ENCODE measurements at places on chromosomes 4 and X.

DNA sequence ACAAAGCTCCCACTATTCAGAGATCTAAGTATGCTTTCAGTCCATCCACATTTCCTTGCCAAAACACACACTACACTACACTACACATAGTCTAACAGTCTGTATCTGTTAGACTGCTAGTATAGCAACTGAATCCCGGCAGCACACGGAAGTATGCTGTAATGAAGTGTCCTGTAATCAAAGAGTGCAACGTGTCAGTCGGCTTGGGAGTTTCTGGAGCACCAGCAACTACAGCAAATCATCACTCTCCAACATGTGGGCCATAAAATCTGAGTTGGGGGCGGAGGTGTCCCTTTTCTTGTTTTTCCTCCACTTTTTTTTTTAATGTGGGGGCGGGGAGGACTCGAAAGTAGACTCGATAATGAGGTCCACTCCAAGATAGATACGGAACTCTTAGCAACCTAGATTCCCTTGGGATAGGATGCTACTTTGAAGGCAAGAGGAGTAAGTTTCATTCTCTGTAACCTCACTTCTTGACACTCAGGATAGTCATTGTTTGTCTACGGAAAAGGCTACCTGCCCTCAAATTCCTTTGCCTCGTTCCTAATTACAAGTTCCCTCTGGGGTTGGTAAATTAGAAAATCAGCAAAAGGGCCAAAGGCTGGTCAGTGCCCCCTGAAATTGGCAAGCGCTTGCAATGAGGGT is 722 bp downstream of the SLC10A7 start:
- peak; percentile 6 for DNase-seq

- DNase-seq = no peak
Observed at GRCh38 chrX:104137496-104137895, 19.3 kb downstream of the SLC25A53 start.

- DNase-seq = no peak
Observed at GRCh38 chr4:40311811-40312346, 23.3 kb upstream of the CHRNA9 start.

GRCh38 chr4:153963216-153963615 is 174.3 kb upstream of the SFRP2 start:
- no peak for DNase-seq

- DNase-seq = no peak
Observed at GRCh38 chr4:121183361-121183760, 19.2 kb upstream of the TNIP3 start.

- no peak for DNase-seq
Observed at GRCh38 chr4:140675599-140676231, 80.5 kb downstream of the TBC1D9 start.

DNA sequence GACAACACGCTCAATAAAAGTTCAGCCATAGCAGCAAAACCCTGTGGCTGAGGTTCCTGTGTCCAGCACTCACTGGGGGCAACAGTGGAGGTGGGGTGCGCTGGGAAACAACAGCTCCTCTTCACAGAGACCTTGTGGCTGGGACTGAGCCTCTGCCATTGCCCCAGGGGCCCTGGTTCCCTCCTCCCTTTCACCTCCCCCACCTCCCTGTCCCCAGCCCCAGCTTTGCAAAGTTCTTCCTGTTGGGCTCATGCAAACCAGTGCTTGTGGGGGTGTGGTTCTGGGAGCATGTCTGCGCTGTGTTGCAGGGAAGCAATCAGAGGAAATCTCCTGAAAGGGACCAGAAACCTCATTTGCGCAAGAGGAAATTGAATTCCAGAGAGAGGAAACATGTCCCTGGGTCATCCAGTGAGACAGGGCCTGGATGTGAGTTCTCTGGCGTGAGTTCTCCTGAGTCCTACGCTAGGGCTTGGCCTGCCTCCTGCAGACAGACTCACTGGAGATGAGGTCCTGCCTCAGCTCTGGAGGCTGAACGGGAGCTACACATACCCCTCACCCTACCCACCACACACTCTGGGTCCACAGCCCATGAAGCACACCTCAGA is 7.4 kb downstream of the FATE1 start:
- no peak for DNase-seq

- DNase-seq = no peak
Observed at GRCh38 chr4:183201331-183201730, 102.3 kb downstream of the WWC2 start.

GRCh38 chrX:40130207-40130606 is 32.4 kb upstream of the BCOR start:
- DNase-seq = no peak

GRCh38 chr4:6908432-6909112 is 1.1 kb upstream of the TBC1D14 start:
- no peak for DNase-seq

DNA sequence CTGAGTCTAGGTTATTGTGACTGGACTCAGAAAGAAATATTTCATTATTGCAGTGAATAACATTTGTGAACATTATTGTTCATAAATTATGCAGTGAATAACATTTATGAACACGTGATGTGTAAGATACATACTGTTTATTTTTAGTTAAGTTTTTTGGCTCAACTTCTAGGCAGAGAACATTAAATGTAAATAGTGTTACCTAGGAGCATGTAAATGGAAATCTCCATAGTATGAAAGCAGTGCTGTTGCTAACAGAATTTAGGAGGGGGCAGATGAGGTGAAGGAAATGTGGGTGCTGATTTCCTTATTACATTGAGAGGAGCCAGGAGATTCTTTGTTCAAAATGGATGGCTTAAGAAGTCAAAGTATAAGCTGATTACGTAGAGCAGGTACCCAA is 45.0 kb downstream of the HTT start:
- DNase-seq = no peak

GRCh38 chr4:153771046-153771445 is 11.2 kb upstream of the RNF175 start:
- DNase-seq = no peak

- DNase-seq = no peak
Observed at GRCh38 chr4:8118035-8118434, 40.6 kb downstream of the ABLIM2 start.

DNA sequence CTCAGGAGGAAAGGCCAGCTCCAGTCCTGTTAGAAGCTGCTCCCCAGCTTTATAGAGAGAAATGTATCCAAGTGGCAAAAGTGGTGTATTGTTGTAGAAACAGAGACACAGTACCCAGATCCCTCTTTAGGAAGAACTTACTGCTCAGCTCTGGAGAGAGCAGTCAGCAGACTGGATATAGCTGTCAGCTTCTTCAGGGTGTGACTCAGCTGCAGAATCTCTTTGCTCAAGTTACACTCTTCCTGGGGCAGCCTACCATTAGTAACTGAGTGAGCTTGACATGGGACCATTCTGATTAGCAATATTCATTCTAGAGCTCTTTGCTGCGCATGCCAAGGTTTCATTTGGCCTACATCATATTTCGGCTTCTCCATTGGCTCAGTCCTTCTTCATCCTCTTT is 40.5 kb downstream of the ATP1B4 start:
- no peak for DNase-seq

GRCh38 chr4:17577665-17578481 is 875 bp downstream of the LAP3 start:
- no peak for DNase-seq

- no peak for DNase-seq
Observed at GRCh38 chr4:71549516-71550160, 210.8 kb downstream of the SLC4A4 start.

DNA sequence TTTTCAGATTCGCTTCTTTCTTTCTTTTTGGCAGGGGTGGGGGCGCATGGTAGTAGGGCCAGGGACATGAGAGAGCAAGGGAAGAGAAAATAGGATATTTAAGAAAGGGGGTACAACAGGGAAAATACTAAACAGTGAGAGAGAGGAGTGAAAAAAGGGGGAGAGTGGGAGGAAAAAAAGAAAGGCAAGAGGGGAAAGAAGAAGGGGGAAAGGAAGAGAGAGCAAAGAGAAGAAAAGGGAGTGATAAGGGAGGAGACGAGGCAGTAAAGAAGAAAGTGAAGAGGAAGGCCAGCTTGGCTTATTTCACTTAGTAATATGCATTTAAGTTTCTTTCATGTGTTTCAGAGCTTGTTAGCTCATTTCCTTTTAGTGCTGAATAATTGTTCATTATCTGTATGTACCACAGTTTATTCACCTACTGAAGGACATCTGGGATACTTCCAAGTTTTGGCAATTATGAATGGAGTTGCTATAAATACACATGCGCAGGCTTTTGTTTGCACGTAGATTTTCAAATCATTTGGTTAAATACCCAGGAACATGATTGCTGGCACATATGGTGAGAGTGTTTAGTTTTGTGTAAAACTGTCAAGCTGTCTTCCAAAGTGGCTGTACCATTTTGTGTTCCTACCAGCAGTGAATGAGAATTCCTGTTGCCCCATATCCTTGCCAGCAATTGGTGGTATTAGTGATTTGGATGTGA is 37.3 kb downstream of the CASP6 start:
- no peak for DNase-seq

GRCh38 chr4:184344899-184345572 is 127.4 kb upstream of the ENPP6 start:
- DNase-seq = no peak

DNA sequence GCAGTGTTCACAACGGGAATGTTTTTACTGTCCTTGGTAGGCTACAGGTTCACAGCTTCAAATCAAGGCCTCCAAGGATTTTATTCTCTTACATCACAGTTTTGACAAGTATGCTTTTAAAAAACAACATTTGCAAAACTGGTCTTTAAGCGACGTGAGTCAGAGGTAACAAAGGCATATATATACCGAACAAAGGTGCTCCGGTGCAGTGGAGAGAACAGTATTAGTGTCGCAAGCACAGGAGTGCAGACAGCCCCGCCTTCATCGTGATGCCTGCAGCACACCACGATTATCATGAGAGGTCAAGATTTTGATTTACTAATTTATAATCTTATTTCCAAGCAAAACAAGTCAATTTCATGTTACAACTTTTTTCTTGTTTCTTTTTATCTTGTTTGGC is 90.8 kb downstream of the GATB start:
- no peak for DNase-seq

- DNase-seq = peak; percentile 15
Observed at GRCh38 chrX:55342533-55343501, 78.1 kb upstream of the PAGE3 start.

DNA sequence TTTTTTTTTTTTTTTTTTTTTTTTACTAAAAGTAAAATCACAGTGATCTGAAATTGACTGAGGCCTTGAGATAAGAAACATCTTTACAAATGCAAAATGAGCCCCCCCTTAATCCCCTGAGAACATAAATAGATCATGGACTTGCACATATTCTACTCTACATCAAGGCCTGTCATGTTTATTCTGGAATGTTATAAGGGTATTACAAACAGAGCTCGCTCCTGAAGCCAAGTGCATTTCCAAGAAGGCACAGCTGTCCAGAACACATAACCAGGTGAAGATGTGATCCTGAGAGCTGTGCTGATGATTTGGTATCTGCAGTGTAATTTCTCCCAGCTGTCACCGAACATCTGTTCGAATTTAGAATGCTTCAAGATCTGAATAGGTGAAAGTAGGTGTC is 384.5 kb downstream of the GPAT3 start:
- no peak for DNase-seq

DNA sequence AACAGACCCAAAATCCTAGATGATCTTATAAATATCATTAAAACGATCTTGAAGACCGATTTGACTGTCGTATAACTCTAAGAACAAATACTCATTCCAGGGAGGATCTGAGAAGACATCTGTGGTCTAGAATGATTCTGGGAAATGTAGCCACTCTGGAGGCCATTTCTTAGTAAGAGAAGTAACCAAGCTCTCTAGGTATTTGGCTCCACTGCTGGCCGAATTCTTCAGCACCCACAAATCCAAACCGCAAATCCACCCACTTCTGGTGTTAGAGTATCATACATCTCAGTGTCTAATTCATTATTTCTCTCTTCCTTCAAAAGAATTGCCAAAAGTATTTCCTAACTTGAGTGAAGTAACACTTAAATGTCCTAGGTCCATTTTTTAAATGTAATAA is 23.9 kb downstream of the KLHL5 start:
- no peak for DNase-seq

- DNase-seq = no peak
Observed at GRCh38 chr4:36841583-36842326, 402.8 kb upstream of the NWD2 start.

- no peak for DNase-seq
Observed at GRCh38 chr4:122772311-122772710, 39.8 kb downstream of the BBS12 start.

DNA sequence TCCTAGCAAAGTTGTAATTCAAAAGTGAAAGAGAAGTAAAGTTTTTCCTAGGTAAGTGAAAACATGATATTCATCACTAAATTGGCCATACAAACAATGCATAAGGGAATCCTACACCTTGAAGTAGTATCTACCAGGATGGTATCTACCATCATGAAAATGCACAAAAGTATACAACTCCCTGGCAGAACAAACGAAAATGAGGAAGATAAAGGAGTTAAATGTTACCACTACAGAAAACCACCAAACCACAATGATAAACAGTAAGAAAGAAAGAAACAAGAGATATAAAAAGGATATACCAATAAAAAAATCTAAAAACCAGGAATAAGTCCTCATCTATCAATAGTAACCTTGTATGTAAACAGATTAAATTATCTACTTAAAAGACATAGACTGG is 26.9 kb downstream of the GK2 start:
- no peak for DNase-seq

GRCh38 chr4:127049526-127049925 is 583.2 kb upstream of the INTU start:
- no peak for DNase-seq

DNA sequence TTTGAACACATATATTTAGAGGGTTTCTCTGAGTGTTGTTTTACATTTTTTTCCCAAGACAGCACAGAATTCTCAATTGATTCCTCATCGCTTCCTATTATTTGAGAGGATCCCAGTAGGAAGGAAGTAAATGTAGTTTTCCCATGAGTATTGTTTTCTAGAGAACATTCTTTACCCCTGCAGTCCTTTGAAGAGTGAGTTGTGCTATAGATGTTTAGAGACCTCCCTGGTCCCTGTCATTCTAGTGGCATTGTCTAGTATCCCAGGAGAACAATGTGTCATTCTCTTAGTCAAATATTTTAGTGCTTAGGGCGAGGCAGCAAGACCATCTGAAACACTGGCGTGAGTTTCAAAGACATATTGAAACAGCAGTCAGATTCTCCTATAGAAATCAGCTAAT is 32.5 kb downstream of the SORBS2 start:
- DNase-seq = no peak

- no peak for DNase-seq
Observed at GRCh38 chr4:145820407-145820806, 118.2 kb downstream of the ZNF827 start.

- no peak for DNase-seq
Observed at GRCh38 chr4:133866328-133866699, 335.3 kb downstream of the PABPC4L start.

All from stimulated activated naive CD4-positive, alpha-beta T cell (primary cell).